ENCODE measurements at places on chromosomes 16 and 17. TPM values are rescaled to one million over a fixed set of nuclear protein-coding genes. Genes with fewer than 3 reads are reported as not detected.

The SLC35G6 gene
- not detected for total RNA-seq

The P2RX1 gene
- 0.95 TPM for total RNA-seq

The ATF7IP2 gene
- total RNA-seq, result 88.1 TPM

The PHOSPHO1 gene
- not detected for total RNA-seq

The CARD14 gene
- total RNA-seq, result not detected

The SLC2A4 gene
- total RNA-seq, result not detected

The CCL8 gene
- total RNA-seq, result not detected

The HASPIN gene
- 0.38 TPM for total RNA-seq

The HS3ST3B1 gene
- total RNA-seq, result 8.4 TPM

The MYL11 gene
- 3.0 TPM for total RNA-seq

The NLK gene
- total RNA-seq, result 7.6 TPM

The TNFSF13 gene
- total RNA-seq, result 1.1 TPM

The ST6GALNAC1 gene
- not detected for total RNA-seq

The CCL7 gene
- not detected for total RNA-seq

The PRAC2 gene
- total RNA-seq, result not detected

All from CD8-positive, alpha-beta T cell (primary cell).